Retina (tissue), 1 donor: ENCODE measurements at places on chromosomes 1 and 21.

DNA sequence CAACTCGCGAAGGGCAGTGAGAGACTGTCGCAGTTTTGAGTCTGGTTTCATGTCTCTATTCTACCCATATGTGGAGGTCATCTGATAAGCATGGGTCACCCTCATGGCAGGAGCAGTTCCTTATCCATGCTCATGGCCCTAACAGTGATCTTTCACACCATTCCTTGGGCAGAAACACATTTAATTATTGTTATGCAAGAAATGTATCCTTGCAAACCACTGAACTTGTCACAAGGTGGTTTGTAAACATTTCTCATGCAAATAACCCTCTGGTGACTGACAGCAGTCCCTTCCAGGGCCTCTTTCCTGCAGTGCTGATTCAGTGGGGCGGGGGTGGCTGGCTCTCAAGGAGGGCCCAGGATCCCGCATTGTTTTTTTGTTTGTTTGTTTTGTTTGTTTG is 421.4 kb upstream of the RUNX1 start:
- DNase-seq: no peak

DNA sequence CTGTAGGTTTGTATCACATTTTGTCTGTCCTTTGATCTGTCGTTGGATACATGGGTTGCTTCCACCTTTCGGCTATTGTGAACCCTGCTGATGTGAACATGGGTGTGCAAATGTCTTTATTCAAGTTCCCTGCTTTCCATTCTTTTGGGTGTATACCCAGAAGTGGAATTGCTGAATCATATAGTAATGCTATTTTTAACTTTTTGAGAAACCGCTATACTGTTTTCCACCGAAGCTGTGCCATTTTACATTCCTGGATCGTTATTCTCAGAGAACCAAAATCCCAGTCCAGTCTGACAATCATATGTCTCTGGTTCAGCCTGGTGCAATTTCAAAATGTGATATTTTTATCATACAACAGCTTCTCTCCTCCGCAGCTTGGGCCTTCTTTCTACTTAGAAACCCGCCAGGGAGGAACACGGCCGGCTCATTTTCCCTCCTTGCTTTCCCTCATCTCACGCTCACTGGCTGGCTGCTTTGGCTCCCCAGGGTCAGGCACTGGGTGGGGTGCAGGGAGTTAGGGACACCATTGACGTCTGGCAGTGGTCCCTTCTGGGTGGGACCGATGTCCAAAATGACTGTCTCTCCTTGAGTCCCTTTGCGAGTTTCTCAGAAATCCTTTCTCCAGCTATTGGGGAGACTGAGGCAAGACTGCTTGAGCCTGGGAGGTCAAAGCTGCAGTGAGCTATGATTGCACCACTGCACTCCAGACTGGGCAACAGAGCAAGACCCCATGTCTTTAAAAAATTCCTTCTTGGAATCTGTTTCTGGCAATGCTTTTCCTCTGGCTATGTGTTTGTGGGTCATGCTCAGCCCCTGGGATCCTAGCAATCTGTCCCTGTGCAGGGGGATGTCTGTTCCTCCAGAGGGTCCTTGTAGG is 73.5 kb upstream of the AKT3 start:
- DNase-seq: no peak

DNA sequence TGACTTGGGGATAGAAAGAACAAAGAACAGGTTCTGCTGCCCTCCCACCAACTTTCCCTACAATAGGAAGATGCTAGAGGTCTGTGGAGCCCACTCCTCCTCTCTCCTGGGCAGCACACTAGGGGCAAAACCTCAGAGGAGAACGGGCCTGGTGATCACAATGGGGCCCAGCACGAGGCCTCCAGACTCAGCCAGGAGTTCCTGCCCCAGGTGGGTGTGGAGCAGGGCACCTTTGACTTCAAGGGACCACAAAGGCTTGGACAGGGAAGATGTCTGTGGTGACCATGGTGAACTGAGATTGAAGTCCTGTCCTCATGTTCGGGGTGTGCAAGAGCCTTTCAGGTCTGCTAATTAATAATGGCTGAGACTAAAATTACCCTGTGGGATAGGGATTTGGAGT is 88.8 kb downstream of the LAMC2 start:
- no peak for DNase-seq

GRCh38 chr1:81549588-81550127 is 251.1 kb upstream of the ADGRL2 start:
- no peak for DNase-seq

DNA sequence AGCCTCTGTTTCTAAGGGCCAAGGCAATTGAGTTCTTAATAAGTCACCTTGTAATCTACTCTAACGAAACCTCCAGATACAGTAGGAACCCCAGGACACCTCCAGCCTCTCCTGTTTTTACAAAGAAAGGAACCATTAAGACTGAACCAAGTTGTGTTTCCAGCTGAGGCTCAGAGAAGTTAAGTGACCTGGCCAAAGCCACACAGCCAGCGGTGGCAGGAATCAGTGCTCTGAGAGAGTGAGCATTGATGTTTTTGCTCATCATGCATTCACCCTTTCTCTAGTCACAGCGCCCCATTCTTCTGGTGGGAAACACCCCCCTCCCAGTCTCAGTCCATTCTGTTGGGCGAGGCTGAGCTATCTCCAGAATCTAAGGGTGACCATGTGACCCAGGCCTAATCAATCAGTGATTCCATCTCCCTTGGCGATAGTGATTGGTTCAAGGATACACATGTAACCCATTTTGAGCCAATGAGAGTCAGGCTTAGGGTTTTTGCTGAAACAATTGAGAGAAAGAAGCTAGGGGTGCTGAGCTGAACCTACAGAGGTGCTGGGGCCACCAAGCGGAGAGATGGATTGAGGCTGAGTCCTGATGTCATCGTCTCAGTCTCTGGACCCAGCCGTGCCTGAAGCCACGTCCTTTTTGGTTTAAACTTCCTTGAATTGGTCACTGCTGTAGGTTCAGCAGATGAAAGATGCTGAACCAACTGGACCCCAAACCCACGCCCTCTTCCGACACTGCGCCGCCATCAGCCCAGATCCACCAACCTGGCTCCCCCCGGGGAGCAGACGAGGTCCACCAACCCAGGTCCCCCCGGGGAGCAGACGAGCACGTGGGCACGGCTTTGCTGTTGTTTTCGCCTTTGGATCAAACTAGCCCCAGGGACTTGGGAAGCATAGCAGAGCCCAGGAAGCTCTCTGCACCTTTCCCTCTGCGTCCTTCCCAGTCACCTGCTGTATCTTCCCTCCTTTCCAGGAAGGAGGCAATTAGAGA is 28.0 kb upstream of the RERE start:
- no peak for DNase-seq

GRCh38 chr1:27047914-27048313 is 35.3 kb upstream of the TENT5B start:
- DNase-seq: no peak

GRCh38 chr1:61098333-61098732 is 16.0 kb downstream of the NFIA start:
- no peak for DNase-seq

DNA sequence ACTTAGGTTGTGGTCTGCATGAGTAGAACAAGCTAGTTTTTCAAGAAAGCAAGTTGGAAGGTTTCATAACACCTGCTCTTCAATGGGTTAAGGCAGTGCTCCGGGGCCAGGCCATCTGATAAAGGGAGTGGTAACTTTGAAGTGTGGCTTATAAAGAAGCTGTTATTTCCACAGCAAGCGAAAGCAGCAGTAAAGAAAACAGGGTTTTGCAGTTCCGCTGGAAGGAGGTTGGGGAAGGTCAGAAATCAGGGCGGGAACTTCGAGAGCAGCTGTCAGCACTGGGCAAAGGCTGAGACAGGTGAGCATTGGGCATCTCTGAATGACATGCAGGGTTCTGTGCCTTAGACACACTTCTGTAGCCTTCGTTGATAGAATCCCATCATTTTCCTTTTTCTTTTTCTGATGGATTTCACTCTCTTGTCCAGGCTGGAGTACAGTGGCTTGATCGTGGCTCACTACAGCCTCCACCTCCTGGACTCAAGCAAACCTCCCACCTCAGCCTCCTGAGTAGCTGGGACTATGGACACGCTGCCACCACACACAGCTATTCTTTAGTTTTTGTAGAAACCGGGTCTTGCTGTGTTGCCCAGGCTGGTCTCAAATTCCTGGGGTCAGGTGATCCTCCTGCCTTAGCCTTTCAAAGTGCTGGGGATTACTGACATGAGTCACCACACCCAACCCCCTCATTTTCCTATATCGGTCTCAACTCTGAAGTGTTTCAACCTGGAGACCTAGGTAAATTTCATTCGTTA is 20.5 kb downstream of the TMEM51 start:
- no peak for DNase-seq

DNA sequence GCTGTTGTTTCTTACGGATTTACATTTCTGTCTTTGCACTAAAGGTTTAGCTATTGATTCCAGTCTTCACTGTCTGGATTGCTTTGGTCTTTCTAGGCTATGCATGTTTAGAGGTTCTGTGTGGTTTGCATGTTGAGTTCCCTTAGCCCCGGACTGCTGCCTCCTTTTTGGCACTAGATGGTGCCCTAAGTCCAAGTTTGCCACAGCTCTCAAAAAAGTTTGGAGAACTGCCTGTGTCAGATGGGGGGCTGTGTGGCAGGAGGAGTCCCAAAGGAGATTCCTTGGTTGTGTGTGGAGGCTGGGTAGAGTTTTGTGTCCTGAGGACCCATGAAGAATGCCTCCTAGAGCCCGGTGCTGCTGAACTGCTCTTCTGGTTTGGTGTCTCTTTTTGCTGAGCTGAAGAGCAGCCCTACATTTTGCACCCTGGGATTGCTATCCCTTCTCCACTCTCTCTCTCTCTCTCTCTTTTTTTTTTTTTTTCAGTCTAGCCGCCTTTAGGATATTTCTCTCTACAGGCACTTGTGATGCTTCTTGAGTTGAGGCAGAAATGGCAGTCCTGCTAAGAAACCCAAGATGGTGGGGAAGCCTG is 74.4 kb downstream of the PTGS2 start:
- peak; percentile 5 for DNase-seq

- no peak for DNase-seq
Measured at GRCh38 chr1:186091222-186091720, 283.8 kb downstream of the TPR start.

- no peak for DNase-seq
Measured at GRCh38 chr1:55893155-55893554, 678.0 kb upstream of the USP24 start.

DNA sequence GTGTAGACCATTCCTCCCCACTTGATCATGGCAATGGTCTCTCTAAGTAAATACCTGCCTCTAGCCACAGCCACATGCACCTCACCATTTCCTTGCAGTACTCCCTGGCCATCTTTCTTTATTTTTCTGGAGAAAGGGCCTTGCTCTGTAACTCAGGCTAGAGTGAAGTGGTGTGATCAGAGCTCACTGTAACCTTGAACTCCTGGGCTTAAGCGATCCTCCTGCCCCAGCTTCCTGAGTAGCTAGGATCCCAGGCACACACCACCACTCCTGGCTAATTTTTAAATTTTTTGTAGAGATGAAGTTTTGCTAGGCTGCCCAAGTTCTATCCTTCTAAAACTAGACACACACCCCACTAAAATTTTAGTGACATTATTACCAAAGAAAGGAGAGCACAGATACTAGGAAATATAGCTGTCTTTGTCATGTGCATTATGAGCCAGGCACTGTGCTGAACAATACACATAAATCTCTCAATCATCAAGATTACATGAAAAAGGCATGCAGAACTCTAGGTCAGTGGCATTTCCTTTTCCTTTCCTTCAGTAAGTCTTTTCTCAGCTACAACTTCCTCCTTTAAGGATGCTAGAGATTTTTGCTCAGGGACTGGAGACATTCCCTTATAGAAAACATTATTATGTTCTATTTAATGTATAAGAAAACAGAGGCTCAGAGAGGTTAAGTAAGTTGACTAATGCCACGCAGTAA is 95.0 kb upstream of the SERBP1 start:
- no peak for DNase-seq

GRCh38 chr1:169586067-169586394 is 250 bp downstream of the F5 start:
- DNase-seq: no peak

GRCh38 chr1:207821464-207822045 is 69.7 kb downstream of the CD46 start:
- no peak for DNase-seq

DNA sequence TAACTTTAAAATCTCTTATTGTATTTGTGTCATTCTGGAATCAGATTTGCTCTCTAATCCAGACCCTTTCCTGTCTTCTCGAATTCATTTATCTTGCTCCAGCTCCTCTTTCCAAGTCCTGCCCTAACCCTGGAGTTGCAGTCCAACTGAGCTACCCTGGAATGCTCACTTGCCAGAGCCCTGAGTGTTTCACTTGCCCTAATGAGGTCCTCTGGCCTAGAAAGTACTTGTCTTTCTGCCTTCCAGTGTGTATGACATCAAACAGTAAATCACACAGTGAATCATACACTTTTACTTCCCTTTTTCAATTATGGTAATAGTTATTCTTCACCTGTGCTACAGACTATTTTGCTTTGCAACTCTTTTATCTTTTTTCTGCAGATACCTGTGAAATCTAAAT is 96.9 kb downstream of the NEK7 start:
- no peak for DNase-seq

- no peak for DNase-seq
Measured at GRCh38 chr1:79005945-79006344, 585 bp downstream of the ADGRL4 start.

- peak; percentile 74 for DNase-seq
Measured at GRCh38 chr1:156750711-156751450, 594 bp downstream of the HDGF start.

DNA sequence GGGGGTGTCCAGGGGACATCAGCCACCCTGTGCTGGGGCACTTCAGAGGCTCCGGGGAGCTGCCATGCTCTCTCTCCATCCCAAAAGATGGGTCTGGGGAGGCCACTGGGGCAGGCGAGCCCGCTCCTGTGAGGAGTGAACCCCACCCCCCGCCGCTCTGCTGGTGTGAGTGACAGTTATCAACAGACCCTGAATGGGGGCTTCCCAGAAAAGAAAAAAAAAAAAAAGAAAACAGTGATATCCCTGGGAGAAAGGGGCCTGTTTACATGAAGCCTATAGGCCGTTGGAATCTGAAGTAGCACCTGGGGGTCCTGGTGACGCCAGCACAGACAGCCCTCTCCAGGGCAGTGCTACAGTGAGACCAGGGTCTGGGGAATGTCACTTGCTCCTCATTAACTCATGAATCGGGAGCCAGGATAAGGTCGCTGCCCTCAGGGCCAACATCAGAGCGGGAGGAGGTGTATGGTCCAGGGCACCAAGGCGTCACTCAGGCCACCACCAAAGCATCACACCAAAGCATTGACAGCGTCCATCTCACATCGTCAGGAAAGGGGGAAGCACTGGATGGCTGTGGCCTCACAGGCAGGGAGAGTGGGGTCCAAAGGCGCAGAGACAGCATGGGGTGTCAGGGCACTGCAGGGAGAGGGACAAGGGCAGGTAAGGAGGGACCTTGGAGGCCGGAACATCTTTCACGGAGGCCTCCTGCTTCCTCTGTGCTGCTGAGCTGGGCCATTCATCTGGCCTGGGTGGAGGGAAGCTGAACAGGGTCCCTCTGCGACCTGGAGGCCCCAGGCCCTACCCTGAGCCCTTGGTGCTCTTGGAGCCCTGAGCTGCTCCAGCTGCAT is 8.4 kb upstream of the NPHP4 start:
- DNase-seq: no peak

DNA sequence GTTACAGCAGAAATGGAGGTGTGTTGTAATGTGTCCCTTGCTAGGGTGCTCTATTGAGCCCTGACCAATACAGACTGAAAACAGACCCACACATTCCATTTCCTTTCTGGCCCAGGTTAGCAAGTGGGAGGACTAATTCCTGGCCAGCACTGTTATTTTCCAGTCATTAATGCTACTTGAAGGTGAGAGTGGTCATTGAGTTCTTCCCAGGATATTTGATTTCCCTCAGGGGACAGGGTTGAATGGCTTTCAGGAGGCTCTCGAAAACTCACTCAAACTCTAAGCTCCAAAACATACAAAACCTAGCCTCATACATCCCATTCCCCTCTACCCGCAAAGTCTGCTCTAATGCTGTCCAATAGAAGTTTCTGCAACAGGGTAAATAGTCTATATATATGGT is 6.2 kb downstream of the LRRC52 start:
- DNase-seq: no peak
